ENCODE measurements at places on chromosomes 5 and 9.

DNA sequence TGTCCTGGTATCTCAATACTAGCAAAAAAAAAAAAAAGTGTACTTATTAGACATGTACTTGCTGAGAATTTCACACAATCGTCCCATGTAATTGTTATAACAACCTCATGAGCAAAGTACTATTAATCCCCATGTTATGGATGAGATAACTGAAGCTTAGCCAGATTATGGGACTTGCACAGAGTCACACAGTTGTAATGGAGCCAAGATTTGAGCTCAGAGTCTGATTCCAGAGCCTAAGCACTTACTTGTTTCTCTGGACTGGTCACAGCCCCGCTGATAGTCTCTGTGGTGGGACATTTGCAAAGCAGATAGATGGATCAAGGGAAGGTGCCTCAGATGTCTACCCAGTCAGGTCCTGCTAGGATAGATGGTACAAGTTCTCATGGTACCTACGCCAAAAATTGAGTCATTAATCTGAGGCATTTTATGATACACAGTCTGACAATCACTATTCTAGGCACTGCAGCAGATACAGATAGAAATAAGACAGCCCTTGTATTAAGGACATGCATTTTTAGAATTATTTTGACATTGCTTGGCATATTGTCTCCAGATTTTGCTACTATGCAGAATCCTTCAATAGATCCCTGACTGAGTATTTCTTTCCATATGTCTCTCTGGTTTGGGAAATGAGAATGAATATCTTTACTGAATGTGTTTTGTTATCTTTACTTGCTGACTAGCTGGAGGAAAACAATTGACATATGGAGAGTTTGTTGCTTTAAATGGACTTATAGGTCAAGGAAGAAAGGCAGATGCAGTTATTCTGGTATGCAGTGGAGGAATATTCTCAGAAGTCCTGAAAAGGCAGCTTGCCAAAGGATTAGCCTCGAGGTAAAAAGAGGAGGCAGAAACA lies 149.5 kb downstream of the ADAMTSL1 start:
- no peak for DNase-seq

GRCh38 chr5:39368116-39368515 lies 3.8 kb upstream of the C9 start:
- DNase-seq: no peak

- peak; percentile 39 for DNase-seq
These were observed 171.6 kb downstream of the PAX5 start for GRCh38 chr9:36862206-36863145.

DNA sequence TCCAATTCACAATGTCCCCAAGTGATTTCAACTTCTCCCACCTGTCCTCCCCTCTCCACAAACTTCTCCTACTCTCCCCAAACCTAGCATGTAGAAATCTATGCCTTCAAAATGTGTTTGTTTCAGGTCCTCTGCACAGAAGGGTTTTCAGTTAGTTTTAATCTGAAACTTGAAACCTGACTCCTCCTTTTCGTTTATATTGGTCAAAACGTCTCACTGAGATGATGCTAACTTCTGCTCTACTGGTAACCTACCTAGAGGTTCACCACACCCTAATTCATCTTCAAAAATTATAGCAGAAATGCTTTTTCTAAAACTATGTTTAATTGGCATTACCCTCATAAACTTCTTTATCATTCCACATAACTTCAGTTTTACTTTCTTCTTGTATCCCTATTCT lies 401.8 kb upstream of the ADAMTS16 start:
- DNase-seq: no peak

DNA sequence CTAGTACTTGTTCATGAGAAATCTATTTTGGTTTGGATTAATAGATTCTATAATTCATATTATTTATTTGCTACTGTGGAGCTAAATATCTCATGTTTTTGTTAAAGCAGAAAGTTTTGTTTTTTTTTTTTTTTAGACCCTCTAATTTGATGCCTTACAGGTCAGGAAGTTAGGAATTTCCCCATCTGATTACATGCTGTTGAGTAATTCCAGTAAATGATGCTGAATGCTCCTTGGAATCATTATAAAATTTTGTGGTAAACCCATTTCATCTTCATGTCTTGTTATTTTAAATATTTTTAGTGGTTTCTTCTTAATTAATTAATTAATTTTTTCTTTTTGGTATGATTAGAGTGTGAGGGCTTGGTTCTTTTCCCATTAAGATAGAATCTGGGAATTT lies 35.6 kb downstream of the NNT start:
- no peak for DNase-seq

DNA sequence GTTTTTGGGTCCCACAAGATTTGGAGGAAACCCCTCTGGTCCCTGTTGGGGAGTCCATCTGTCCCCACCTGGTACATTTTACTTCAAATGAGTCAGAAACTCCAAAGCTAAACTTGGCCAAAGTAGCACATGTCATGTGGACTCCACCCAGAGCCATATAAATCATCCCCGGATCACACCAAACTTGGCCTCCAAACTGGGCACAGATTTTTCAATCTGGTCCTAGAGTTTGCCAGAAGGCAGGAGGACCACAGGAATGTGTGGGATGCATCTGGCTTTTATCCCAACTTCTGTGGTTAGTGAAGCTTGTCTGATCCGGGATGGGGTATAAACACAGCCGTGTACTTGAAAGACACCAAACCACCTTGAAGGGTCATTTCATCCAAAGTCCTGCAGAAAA lies 66.3 kb downstream of the MAT2B start:
- DNase-seq: no peak

- no peak for DNase-seq
These were observed 129.7 kb downstream of the RAPGEF6 start for GRCh38 chr5:131505237-131505908.

GRCh38 chr5:54637654-54638053 lies 120.1 kb downstream of the SNX18 start:
- DNase-seq: peak; percentile 27

- no peak for DNase-seq
These were observed 621 bp downstream of the SEC16A start for GRCh38 chr9:136482046-136482792.
